ENCODE measurements at places on chromosomes 7 and 10. TPM values are rescaled to one million over a fixed set of nuclear protein-coding genes. Genes with fewer than 3 reads are reported as not detected.
A peak's percentile ranks its signal among the peaks of the same experiment; 100 is the strongest.

GRCh38 chr7:85004402-85004801, 182.5 kb downstream of the SEMA3D start:
- DNase-seq = peak; percentile 62

DNA sequence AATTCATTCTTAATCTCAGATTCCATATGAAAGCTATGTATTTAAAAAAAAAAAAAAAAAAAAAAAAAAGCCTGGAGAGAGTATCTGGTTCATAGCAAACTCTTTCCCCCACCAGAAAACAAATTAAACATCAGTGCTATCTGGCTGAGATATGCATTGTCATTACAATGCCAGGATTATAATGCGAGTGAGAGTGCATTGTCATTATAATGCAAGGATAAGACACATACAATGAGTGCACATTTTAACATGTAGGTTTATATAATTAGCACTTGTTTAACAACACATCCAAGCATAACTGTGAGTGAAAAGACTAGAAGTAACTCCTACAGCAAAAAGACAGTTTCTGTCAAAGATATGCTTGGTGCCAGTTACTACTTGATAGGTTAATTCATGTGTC, 48.1 kb downstream of the ITPRID1 start:
- DNase-seq = no peak

DNA sequence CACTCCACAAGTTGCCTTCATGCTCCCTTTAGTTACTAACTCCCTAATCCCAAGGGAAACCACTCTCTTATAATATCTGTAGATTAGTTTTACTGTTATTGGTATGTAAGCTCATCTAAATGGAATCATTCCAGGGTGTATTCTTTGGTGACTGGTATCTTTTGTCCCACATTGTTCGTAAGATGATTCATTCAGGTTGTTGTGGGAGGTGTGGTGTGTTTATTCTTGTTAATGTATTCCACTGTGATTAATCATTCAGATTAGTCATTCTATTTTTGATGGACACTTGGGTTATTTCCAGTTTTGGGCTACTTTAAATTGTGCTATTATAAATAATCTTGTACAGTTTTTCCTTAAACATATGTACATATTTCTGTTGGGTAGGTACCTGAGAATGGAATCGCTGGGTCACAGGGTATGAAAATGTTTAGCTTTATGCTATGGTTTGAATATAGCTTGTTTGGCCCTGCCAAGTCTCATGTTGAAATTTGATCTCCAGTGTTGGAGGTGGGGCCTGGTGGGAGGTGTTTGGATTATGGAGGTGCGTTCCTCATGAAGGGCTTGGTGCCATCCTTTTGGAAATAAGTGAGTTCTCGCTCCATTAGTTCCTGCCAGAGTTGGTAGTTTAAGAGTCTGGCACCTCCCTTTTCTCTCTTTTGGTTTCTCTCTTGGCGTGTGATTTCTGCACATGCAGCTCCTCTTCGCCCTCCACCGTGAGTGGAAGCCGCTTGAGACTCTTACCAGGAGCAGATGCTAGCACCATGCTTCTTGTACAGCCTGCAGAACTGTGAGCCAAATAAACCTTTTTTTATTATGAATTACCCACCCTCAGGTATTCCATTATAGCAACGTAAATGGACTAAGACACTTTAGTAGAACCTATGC, 13.8 kb downstream of the BTRC start:
- no peak for DNase-seq

GRCh38 chr10:62618576-62619412, 185.7 kb upstream of the ADO start:
- peak; percentile 73 for DNase-seq

DNA sequence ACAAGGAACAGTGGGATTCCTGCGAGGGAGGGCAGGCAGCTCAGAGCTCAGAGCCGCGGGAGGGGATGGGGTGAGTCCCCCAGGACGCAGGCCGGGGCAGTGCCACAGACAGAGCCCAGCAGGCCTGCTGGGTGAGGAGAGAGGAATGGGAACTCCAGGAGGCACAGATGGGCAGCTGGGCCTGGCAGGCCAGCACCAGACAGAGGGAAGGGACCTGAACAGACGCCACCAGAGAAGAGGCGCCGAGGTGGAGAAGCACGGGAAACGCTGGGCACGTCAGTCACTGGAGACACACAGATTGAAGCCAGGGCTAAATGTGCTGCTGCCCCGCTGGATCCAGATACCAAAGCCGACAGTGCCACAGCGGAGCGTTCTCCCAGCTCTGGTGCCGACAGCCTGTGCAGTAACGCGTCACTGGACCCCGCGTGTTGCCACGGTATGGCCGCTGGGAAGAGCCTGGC, 225.8 kb downstream of the MAD1L1 start:
- peak; percentile 63 for DNase-seq

DNA sequence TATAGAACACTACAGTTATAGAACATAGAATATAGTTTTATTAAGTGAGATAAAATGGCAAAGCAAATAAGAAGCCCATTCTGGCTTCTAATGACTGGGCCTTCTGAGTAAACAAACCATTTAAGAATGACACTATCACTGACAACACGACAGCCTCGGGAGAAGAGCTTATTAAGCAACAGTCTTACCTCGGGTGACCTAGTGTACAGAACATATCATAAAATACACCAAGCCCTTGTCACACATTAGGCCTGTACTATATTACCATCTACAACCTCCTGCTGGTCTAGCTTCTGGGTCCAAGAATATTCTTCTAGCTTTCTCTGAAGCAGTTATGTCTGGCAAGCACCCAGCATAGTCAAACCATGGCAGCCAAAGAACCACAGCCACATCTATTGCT, 32.0 kb downstream of the CCDC186 start:
- no peak for DNase-seq

The ENTPD1 gene
- 19.9 TPM for total RNA-seq

GRCh38 chr7:99027841-99028240, 116.1 kb downstream of the SMURF1 start:
- DNase-seq = peak; percentile 50

- DNase-seq = no peak
Measured at GRCh38 chr10:30977385-30977784, 54.3 kb downstream of the ZNF438 start.

DNA sequence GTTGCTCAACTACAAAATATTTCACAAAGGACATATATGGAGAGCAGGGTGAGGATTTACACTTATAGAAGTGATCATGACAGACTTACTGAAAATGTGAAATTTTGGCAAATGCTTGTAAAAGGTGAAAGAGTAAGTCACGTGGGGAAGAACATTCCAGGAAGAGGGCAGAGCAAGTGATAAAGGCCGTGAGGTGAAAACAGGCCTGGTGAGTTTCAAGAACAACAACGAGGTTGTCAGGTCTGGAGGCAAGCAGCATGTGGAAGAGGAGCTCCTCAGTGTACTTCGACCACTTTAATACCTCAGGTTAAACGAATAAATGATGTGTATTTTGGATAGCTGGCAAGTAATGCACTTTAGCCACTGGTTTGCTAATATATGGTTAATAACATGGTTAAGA, 706.7 kb downstream of the PCDH15 start:
- no peak for DNase-seq

DNA sequence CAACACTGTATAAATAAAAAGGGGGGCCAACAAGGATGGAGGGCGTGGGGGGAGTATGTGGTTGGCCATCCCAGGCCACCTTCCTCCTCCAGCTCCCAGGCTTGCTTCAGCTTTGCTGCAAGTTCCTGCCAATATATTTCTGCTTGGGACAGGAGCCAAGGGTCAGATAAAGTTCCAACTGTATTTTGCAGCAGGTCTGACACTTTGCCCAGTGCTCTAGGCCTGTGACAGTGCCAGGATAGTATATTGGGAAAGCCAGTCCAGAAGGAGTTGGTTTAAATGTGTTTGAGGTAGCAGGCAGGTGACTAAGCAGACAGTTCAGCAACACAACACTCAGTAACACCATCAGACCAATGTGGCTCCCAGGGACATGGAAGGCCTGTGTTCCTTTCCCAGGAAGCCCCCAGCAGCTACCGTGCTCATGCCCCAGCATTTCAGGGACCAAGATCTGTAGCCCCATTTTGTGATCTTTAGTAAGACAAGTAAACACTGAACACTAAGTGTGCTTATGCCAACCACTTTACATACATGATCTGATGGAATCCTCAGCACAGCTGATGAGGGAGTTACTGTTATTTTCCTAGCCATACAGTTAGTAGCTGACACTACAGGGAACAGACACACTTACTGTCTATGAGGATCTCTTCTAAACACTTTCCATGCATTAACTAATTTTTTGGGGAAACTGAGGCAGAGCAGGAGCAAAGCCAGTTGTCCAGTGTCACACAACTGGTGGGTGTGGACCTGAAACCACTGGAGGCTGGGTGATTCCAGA, 38.9 kb downstream of the DNAJB12 start:
- DNase-seq = peak; percentile 89

The NYAP1 gene
- total RNA-seq = 1.3 TPM
